ENCODE measurements at places on chromosomes 16 and 17.
A peak's percentile ranks its signal among the peaks of the same experiment; 100 is the strongest.

DNA sequence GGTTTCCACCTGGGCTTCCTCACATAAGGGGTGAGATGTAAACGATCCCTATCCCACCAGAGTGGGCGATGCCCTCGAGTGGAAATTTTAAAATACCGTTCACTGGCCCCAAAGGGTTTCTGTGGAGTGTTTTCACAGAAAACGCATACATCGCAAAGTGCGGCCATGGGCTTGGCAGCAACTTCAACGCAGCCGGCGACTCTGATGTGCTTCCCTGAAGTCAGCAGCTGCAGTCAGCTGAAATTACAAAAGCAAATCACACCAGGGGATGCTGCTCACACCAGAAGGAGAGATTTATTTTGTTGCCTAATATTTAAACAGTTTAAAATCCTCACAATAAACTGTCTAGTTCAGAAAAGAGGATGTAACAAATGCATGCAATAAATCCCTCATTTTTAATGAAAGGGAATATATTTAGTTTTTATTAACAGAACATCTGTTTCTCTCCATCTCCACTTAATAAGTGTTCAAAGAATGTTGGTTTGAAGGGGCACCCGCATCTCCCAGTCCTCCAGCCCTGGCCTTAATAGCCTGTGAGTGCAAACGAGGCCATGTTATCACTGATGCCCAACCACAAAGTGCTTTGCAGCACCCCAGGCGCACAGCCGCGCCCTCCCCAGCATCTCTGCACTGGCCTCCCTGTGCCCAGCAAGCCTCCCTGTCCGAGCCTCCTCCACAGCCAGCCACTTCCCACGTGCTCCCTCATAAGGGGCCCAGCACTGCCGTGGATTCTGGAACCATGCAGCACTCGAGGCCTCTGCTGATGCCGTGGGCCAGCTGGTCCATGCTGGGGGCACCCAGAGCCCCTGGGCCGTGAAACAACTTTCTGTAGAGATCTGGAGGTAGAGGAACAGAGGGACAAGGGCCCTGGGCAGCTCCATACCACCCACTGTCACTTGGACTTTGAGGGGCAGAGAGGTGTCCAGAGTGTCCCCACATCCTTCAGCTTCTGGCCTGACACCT lies 17.3 kb upstream of the XYLT2 start:
- no peak for DNase-seq

DNA sequence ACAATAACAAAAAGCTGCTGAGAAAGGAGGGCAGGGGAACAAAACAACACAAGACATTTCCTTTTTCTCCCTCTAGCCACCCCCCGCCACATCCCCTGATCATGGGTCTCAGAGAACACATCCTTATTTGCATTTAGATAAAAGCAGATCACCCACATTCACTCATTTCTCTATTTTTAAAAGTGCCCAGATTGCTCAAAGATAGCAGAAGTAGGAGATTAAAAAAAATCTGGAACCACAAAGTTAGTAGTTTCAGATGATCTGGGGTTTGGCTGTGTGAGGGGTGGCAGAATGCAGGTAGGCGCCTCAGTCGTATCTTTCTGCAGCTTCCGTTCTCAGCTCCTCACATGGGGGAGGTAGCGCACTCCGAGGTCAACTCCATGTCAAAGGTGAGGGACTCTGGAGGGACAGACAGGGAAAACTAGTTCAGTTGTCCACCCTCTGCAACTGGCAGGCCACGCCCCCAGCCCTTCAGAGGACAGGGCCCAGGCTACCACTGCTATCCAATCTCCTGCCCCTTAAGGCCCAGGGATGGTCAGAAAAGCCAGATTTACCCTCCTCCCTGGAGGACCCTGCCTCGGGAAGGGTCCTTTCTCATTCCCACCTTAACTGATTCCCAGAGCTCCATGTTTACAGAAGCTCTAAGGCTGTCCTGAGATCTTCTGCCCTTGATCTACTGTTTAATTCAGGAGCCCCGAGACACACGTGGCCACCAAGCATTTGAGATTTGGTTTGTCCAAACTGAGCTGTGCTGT lies 27.3 kb downstream of the STAT5A start:
- DNase-seq: no peak

DNA sequence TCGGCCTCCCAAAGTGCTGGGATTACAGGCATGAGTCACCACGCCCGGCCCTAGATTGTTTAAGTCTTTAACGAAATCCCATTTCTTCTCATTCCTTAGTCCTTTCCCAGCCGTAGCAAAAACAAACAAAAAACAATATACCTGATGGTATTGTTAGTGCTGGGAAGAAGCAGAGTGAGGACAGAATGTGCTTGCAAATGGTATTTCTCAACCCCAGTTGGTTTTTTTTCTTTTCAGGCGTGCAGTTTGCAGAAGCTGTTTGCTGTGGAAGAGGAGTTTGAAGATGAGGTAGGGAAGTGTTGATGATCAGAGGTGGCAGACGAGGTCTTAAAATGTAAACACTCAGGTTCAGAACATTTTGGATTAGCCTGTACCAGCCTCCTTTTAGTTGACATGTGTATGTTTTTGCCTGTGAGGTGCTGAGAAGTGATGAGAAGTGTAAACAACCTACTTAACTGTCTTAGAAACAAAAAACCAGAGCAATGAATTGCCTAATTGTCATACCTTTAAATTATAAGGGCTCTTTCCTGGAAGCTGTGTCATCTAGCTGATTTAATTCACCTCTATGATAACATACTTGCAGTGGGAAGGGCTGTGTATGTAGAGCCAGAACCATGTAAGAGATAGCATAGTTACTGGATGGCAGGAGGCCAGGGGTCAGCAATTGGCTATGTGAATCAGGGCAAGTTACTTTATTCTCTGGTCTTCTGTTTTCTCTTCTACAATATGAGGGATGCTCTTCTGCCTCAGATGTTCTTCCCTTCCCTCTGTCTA lies 3.4 kb downstream of the HROB start:
- DNase-seq: no peak

GRCh38 chr17:18179804-18180203 lies 3.8 kb upstream of the ALKBH5 start:
- no peak for DNase-seq

GRCh38 chr16:3349175-3349574 lies 6.5 kb upstream of the OR2C1 start:
- no peak for DNase-seq

- no peak for DNase-seq
Measured at GRCh38 chr17:73278049-73278464, 16.4 kb upstream of the CPSF4L start.

DNA sequence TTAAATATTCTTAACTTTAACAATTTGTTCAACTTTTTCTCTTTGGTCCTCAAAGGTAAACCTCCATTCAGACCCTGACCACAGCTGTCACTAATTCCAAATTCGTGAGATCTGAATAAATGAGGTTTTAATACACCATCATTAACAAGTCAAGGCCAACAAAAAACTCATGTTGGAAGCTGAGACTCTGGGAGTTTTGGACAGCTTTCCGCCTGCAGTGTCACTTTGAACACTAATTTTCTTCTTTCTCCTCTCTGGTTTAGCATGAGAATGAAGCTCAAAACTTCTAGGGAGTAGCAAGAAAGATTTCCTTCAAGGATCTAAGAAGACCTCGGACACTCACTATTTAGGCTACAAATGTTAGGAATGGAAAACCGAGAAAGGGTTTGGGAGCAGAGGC lies 32.7 kb upstream of the DNAH9 start:
- DNase-seq: no peak

DNA sequence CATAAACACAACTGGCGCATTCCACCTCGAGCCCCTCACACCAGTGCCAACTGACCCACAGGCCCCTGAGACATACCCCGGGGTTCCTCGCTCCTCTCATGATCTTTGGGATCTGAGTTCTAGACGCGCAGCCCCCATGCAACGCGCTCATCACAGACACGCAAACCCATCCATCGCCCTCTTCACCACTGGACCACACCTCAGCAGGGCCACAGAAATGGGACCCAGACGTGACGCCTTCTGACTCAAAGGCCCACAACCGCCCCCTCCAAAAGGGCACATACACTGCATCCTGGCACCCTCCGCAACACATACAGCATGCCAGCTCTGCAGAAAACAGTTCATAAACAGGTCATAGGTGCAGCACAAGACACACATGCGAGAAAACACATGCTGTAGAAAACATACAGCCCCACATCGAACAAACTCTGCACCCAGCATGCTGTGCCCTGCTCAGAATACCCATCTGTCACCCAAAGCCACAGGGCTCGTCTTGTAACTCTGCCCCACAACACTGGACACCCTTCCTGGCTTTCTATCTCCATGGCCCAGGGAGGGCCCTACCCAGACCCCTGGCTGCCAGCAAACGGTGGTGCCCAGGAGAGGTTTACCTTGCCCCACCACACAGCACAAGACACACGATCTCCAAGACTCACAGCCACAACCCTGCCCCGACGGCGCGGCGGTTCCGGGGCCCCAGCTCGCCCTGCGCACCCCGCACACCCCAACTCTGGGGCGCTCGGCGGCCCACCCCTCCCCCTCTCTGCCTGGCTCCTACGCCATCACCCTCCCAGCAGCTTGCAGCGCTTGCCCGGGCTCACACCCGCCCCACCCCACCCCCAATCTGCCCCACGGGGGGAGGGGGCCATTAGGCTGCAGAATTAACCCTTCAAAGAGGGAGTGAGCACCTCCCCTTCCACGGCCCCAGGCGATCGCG lies 887 bp downstream of the ZBTB4 start:
- no peak for DNase-seq

DNA sequence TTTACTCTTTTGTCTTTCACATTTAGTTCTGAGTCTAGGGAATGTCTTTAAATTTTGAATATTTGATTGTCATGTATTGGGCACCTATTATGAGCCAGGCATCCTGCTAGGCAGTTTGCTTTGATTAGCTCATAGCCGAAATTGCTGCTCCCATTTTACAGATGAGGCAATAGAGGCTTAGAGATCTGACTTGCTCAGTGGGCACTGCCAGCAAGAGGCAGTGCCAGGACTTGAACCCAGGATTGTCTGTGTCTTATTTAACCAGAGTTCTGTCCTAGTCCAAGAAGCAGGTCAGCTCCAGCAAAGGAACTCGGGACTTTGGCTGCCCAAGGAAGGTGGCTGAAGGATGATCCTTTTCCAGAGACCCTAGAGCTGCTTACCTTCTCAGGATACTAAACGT lies 24.5 kb downstream of the BEAN1 start:
- DNase-seq: no peak

- no peak for DNase-seq
Measured at GRCh38 chr17:55806745-55807495, 56.1 kb downstream of the PCTP start.

- DNase-seq: no peak
Measured at GRCh38 chr16:57012353-57012752, 23.0 kb downstream of the NLRC5 start.

DNA sequence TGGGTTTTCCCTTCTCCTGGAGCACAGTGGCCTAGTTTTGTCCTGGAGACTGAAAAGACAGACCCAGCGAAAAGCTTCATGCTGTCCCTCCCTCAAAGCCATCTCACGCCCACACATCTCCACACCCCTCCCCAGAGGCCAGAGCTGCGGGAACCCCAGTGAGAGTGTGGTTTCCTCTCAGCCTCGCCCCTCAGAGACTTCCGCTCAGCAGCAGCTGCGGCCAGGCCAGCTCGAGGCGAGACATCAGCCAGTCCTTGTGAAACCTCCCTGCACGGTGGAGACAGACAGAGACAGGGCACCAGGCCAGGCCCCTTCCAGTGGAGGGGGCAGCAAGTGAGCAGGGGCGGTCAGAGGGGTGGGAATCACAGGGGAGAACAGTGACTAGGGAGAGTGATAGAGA lies 77.0 kb upstream of the TNRC6C start:
- no peak for DNase-seq

GRCh38 chr16:2339521-2340484 lies 725 bp downstream of the ABCA3 start:
- DNase-seq: peak; percentile 48

- no peak for DNase-seq
Measured at GRCh38 chr16:24973809-24974461, 41.2 kb downstream of the ARHGAP17 start.

DNA sequence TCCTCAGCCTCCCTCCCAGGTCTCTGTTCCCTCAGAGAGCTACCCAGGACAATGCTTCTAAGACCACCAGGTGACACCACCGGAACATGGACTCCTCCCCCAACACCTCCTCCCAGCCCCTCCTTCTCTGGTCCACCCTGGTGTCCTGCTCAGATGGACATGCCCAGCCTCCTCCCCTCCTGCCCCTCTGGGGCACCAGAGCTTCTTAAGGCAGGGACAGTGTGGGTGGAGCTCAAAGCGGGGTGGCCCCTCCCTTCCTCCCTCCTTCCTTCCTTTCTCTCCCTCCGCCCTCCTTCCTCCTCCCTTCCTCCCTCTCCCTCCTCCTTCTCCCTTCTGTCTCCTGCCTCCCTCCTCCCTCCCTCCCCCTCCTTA lies 22.7 kb downstream of the TRPV3 start:
- DNase-seq: no peak

DNA sequence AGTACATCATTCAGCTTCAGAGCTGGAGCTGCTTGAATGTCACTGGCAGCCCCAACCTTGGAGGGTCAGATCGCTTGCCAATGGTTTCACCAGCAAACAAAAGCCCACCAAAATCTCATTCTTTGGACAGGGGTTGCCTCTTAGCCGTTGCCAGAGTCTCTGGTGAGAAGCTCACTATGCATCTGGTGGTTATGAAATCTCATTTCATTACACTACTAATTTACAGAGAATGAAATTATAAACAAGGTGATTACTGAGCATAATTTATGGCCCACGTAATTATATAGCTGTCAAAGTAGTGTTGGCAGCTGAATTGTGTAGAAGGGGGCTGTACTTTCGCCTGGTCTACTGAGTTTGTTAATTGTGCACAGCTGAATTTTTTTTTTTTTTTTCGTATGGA lies 688.9 kb upstream of the KIF2B start:
- no peak for DNase-seq

GRCh38 chr17:45043813-45044540 lies 7.5 kb downstream of the DCAKD start:
- DNase-seq: no peak

GRCh38 chr17:71441098-71441497 lies 679.7 kb upstream of the SOX9 start:
- peak; percentile 33 for DNase-seq

DNA sequence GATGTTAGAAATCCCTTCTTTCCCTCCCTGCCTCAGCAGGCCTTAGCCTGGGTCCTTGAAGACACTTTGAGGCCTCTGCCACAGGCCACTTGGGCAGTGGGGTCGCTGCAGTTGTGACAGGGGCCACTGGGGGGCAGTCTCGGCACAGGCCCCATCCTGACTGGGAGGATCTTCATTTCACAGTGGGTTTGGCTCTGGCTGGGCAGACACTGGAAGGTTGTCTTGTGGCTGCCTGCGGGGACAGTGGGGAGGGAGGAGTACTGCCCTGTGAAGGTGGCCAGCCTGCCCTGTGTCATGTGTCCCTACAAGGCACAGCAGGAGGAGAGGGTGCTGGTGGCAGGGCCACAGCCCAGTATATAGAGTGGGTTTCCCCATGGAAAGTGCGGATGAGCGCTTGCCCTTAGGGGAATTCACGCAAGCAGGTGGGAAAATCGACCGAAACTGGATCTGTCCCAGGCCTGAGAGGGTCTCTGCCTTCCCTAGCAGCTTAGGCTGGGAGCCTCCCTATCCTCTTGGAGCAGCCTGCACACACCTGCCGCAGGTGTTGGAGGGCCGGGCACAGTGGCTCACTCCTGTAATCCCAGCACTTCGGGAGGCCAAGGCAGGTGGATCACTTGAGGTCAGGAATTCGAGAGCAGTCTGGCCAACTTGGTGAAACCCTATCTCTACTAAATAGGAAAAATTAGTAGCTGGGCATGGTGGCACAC lies 28.8 kb downstream of the GINS2 start:
- DNase-seq: peak; percentile 58

GRCh38 chr16:9115277-9115676 lies 23.8 kb downstream of the HAPSTR1 start:
- DNase-seq: no peak
